Activated CD8-positive, alpha-beta memory T cell treated with anti-CD3 and anti-CD28 coated beads for 48 hours (primary cell): ENCODE measurements at places on chromosomes 7 and 10.

GRCh38 chr10:93553482-93554315 lies 12.8 kb upstream of the FFAR4 start:
- no peak for DNase-seq

DNA sequence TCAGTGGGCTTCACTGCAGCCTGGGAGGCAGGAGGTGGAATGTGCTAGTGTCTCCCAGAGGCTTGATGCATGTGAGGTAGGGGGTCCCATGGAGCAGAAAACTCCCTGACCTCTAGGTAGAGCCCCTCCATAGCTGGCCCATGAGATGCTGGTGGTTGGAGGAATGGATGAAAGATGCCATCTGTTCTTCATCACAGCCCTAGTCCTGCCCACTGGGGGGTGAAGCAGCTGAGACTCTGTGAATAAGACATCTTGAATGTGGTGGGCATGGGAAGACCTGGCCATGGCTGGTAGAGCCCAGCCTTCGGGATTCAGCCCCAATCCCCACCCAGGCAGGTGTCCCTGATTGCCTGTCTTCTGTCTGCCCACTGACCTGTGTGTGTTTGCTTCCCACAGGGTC lies 92.5 kb downstream of the COL13A1 start:
- no peak for DNase-seq

GRCh38 chr10:4819707-4820106 lies 6.3 kb upstream of the AKR1E2 start:
- no peak for DNase-seq

- no peak for DNase-seq
These were observed 7.0 kb downstream of the MXI1 start for GRCh38 chr10:110214371-110214826.

- no peak for DNase-seq
These were observed 104.2 kb downstream of the WNT2 start for GRCh38 chr7:117218700-117219099.

GRCh38 chr10:71939304-71939703 lies 24.9 kb upstream of the CHST3 start:
- no peak for DNase-seq

DNA sequence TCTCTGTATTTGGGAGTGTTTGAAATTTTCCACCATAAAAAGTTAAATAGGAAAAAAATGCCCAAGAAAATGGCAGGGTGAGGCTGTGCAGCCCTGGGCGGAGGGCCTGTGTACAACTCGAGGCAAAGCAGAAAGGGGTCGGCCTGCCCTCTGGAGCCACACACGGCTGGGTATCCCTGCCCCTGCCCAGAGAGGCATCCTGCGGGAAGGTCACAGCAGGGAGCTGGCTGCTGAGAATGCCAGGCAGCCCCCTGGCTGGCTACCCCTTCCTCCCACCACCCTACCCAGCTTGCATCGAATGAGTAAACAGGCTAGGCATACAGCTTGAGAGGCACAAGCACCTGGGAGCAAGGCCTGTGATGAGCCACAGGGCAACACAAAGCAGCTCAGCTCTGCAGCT lies 46.1 kb downstream of the CAMK2B start:
- no peak for DNase-seq

DNA sequence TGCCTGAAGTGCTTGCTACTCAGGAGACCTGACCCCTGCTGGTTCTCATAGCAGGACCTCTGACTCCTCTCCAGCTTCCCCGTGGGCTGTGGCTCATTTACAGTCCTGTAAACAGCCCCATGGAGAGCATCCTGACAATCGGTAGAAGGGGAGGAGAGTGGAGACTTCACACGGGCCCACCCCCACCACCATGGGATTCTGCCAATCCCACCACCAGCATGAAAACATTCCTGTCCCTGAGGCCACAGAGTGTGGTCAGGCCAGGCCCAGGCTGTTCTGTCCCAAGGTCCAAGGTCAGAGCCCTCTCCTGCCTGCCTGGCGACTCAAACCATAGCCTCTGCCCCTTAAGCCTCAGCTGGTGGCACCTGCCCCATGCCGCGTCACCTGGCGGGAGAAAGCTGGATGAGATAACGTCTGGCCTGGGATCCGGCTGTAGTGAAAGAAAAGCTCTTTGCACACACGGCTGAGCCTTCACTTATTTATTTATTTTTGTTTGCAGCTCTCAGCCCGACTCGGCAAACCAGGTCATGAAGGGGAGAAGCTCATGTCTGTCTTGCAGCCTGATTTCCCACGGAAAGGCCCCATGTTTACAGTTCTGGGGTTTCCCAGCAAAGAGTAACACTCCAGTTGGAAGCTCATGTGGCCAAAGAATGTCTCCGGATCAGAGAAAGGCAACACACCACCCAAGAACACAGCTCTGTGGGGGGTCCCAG lies 293.6 kb upstream of the ZMIZ1 start:
- DNase-seq, result no peak

- DNase-seq, result no peak
These were observed 48.7 kb downstream of the SEMA3A start for GRCh38 chr7:84145892-84146291.

- no peak for DNase-seq
These were observed 2.1 kb upstream of the FMC1 start for GRCh38 chr7:139339025-139339424.

DNA sequence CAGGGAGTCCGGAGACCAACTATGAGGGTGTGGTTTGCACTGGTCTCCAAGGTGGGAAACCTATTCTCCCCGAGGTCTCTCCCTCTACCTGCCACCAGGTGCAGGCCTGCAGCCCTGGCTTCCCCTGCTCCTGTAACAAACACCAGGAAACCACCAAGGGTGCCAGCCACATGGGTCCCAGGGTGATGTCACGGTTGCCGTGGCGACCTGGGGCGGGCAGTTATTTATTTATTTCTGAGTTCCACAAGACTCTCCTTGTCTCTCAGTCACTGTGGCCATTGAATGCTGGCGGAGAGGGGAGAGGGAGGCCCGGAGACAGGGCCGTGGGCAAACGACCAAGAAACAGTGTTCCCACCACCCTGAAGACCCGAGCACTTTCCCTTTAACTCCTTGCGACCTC lies 27.0 kb downstream of the MMD2 start:
- DNase-seq, result no peak

DNA sequence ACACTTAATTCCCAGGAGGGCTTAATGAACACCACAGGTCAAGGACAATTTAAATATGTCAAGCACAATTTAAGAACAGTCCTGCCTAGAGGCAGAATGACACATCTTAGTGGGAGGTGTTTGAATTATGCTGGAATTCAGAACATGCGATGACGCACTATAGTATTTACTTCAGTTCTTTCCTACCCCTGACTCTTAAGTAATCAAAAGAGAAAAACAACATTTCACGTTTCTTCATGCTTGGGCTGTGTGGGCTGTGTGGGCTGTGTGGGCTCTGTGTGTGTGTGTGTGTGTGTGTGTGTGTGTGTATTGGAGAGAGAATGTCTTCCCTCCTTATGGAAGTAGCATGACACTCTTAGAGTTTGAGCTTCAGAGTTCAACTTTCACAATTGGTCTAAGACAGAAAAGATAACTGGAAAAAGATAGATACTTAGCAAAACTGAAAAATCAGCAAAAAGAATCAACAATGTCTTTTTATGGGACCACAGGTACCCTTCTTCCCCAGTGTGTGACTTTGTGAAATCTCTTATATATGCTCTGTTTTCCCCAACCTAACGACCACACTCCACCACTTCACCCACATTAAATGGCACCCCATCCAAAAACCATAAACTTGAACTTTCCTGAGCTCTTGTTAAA lies 33.7 kb upstream of the CABCOCO1 start:
- DNase-seq, result no peak

DNA sequence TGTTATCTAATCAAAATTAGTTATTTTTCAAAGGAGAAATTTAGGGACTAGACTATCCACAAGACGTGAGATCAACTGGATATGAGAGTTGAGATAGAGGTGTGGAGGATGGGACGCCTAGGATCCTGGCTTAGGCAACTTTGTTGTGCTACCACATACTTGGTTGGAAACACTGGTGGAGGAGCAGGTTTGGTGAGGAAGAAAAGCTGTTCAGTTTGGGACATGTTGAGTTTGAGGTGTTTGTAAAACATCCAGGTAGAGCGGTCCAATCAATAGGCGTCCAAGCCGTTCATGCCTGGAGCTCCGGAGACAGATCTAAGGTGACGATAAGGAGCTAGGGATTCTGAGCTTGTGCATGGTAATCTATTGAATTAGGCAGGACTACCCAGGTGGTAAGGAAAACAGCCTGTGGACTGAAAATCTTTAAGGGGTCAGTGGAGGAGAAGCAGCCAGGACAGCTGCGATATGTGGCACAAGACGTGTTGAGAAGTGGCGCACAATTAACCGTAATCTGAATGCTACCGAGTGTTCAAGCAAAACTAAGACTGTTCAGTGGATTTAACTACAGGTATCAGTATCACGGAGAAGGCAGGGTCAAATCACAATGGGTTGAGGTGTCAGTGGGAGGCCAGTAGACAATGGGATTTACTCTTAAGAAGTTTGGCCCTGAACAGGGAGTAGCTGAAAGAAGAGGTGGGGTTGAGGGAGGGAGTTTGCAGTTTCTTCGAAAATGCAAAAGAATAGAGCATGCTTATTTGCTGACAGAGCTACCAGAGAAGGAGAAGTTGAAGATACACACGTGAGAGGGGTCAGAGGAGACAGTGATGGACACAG lies 16.1 kb upstream of the TRPV6 start:
- DNase-seq, result no peak

- DNase-seq, result no peak
These were observed 53.2 kb downstream of the PRLHR start for GRCh38 chr10:118542205-118542604.

DNA sequence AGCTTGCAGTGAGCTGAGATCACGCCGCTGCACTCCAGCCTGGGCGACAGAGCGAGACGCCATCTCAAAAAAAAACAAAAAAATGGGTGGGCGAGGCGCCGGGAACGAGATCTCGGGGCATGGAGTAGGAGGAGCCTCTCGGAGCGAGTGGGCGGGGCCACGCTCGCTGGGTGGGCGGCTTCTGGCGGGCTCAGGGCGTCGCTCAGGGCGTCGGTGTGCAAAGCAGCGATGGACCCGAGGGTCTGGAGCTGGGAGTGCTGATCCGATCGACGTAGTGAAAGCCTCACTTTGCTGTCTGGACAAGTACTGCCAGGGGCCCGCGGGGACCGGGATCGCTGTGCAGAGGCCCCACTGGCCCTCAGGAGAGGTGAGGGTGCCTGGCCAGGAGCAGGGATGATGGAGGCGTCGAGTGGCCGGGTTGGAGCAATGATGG lies 22.6 kb upstream of the AMZ1 start:
- no peak for DNase-seq

DNA sequence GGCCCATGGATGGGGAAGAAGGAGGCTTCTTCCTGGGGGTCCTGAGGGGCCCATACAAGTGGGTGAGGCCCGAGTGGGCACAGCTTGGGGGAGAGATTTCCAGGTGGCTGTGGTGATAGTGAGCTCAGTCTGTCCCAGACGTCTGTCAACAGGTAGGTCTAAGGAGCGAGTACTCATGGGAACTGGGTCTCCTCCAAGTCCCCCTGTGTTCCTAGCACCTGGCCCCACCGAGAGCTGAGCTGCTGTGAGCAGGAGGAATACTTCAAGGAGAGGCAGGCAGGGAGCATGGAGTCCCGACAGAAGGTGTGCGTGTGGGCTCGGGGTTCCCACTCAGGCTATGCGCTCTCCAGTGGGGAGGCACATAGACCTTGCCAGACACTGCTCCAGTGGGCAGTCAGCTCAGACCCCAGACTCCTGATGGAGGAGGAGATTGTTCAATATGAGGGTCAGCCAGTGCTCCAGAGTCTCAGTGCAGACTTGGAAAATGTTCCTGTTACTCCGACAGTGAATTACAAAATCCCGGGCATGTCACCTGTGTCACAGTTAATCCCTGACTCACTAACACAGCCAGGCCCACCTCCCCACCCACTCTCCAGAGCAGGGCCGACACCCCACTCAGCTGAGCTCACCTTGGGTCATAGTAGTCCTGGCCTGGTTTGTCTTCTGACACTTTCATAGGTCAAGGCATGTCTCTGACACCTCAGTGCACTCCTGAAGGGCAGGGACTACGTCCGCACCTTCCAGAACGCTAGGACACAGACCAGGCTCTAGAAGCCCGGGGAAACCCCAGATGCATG lies 28.2 kb upstream of the C10orf53 start:
- DNase-seq, result no peak

GRCh38 chr7:117870448-117871130 lies 2.7 kb downstream of the CTTNBP2 start:
- no peak for DNase-seq

GRCh38 chr10:28644647-28645046 lies 32.7 kb upstream of the BAMBI start:
- DNase-seq, result no peak

DNA sequence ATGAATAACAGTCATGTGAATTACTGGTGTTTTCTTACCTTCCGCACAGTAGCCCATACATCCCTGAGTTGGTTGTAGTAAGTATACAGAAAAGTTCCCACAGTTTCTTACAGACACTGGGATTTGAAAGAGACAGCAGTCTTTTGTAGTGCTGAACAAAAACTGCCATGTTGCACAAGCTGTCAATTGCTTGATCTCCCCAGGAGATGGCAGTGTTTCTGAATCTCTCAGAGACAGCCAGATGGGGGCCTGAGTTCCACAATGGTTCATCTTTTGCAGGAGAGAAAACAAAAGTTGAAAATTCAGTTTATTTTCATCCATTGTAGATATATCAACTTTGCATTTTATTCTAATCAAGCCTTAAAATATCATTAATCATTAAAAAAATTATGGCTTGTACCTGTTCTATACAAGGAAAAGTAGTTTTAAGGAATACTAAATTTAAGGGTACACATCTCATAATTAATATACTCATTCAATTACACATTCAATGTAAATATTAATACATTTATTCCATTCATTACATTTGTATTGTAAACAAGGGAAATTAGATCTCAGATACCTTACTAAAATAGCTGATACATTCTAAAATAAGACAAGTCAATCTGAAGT lies 14.5 kb downstream of the VWDE start:
- DNase-seq, result no peak

GRCh38 chr10:65754112-65754511 lies 1171.7 kb upstream of the LRRTM3 start:
- no peak for DNase-seq

DNA sequence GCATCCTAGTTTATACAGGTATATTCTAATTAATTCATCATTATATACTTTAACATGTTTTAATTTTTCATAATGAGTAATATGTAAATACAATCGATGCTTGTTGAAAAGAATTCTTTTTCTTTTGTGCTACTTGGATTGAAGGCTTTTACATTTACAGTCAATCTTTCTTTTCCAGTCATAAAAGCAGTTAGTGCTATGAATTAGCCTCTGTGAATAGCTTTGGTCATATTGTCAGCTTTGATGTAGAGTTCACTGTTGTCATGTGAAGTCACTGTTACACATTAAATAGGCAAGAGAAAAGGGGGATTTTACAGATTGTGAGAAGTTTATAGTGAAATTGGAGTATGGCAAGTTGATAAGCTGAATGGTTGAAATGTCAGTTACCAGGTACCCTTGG lies 103.3 kb upstream of the FAM133B start:
- DNase-seq, result no peak

GRCh38 chr10:128804411-128804810 lies 662.6 kb upstream of the MGMT start:
- DNase-seq, result no peak

- DNase-seq, result no peak
These were observed 12.3 kb downstream of the CFAP46 start for GRCh38 chr10:132929953-132930548.

GRCh38 chr10:48504141-48504885 lies 100.6 kb downstream of the ARHGAP22 start:
- no peak for DNase-seq
